Activated gamma-delta T cell treated with Interleukin-2 at 50 U/mL for 16 hours (primary cell): ENCODE measurements at places on chromosomes 2 and 18.

GRCh38 chr2:72834596-72834995 lies 8.8 kb upstream of the EXOC6B start:
- DNase-seq: no peak

- DNase-seq: no peak
Observed at GRCh38 chr2:145827235-145827634, 1307.3 kb upstream of the ZEB2 start.

- no peak for DNase-seq
Observed at GRCh38 chr2:102606353-102606752, 13.0 kb upstream of the SLC9A2 start.

DNA sequence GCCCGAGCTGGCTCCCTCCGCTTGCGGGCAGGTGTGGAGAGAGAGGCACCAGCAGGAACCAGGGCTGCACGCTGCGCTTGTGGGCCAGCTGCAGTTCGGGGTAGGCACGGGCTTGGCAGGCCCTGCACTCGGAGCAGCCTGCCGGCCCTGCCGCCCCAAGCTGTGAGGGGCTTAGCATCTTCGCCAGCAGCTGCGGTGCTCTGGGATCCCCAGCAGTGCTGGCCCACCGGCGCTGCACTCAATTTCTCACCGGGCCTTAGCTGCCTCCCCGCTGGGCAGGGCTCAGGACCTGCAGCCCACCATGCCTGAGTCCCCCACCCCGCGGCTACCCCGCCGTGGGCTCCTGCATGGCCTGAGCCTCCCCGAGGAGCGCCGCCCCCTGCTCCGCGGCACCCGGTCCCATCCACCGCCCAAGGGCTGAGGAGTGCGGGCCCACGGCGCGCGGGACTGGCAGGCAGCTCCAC lies 434.4 kb upstream of the RGPD4 start:
- no peak for DNase-seq
